ENCODE measurements at places on chromosomes 16 and 17.

DNA sequence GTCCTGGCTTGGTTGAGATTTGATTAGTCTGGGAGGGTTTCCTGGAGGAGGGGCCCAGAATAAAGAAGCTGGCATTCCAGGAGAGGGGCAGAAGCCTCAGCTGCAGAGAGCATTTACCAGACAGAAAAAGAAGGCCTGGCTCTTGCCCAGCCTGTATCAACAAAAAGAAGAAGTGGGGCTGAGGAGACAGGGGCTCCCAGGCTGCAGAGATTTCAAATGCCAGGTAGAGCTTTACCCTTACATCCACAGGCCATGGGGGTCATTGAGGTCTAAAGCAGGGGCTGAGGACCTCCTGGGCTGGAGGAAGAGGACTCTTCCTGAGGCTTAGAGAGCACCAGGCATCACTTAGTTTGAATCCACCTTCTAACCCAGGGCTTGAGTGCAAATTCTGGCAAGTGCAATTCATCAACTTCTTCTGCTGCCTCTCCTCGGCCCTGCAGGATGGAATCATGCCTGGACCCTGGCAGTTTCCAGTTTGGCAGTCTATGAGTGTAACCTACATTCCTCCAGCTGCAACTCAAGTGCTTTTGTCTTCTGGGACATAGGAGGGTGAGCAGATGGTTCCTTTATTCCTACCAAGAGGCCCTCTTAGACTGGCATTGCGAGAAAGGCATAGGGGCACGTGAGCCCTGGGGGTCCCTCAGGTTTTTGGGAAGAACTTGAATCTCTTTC lies 15.3 kb downstream of the CA7 start:
- DNase-seq, result no peak

GRCh38 chr17:39134878-39135277 lies 16.6 kb downstream of the PLXDC1 start:
- no peak for DNase-seq

- DNase-seq, result no peak
Measured at GRCh38 chr16:66058832-66059231, 307.7 kb upstream of the CDH5 start.

GRCh38 chr17:9120471-9120870 lies 99.2 kb downstream of the NTN1 start:
- DNase-seq, result no peak

GRCh38 chr16:50068550-50068949 lies 2.8 kb downstream of the HEATR3 start:
- DNase-seq, result no peak

GRCh38 chr17:9291912-9292560 lies 270.7 kb downstream of the NTN1 start:
- peak; percentile 2 for DNase-seq

- DNase-seq, result no peak
Measured at GRCh38 chr16:86509759-86510464, 415 bp upstream of the FOXF1 start.

DNA sequence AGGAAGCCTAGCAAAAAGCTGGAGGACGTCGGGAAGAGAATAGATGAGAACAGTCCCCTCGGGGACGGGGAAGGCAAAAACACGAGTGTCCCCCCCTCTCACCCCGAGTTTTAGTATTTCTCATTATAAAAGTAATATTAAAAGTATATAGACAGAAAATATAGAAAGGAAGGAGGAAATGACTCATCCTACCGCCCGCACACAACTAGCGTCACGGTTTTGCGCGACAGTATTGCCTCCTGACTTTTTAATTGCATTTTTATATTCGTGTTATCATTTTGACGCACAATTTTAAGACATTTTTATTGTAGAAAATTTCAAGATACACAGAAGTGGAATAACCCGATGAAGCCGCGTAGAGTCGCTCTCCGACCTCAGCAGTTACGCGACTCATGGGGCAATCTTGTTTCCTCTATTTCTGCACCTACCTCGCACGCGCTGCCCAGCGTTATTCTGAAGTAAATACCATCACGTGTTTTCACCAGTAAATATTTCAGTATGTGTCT lies 652 bp upstream of the SLC25A19 start:
- no peak for DNase-seq

GRCh38 chr17:57968456-57968855 lies 13.2 kb upstream of the CUEDC1 start:
- DNase-seq, result no peak

GRCh38 chr17:82524540-82524939 lies 5.0 kb downstream of the FOXK2 start:
- no peak for DNase-seq

GRCh38 chr17:10059684-10060211 lies 138.7 kb downstream of the GAS7 start:
- DNase-seq, result no peak
